ENCODE measurements at places on chromosomes 7 and 10. TPM values are rescaled to one million over a fixed set of nuclear protein-coding genes. Genes with fewer than 3 reads are reported as not detected.

- DNase-seq, result peak; percentile 79
Observed at GRCh38 chr10:5971315-5971832, 6.0 kb downstream of the IL15RA start.

GRCh38 chr7:2610898-2611297 lies 20.9 kb upstream of the TTYH3 start:
- no peak for DNase-seq

EPO gene
- not detected for total RNA-seq

SLC26A5 gene
- not detected for total RNA-seq

DNA sequence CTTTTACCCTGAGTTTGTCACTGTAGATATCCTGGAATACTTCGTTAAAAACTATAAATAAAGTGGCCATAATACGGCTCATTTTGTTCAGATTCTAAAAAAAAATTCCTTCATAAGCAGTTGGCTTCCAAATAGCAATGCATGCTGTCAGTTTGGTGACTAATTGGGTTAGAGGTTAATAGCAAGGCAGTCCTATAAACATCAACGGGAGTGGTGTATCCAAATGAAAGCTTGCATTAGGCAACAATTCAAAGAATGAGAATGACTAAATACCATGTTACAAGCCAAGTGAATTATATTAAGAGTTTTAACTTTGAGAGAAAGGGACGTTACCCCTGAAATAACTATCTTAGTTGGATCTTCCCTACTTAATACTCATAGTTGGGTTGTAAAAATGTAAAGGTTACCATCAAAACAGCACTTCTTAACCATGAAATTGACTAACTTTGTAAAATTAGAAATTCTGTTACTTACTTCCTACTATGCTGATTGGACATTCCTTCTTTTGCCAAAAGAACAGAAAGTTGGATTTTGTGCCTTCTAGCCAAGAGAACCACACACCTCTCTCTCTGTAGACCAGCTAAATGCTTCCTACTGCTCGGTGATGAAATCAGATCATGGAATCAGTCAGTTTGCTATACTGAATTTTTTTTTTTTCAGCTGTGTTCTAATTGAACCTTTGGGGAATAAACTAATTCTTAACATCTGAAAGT lies 98.0 kb downstream of the KAT6B start:
- peak; percentile 96 for DNase-seq

PNLIPRP1 gene
- total RNA-seq, result not detected

MCM7 gene
- total RNA-seq, result 73.8 TPM

NYAP1 gene
- 0.64 TPM for total RNA-seq

- DNase-seq, result peak; percentile 22
Observed at GRCh38 chr7:85125651-85126131, 61.2 kb downstream of the SEMA3D start.

MSS51 gene
- total RNA-seq, result 1.3 TPM

- DNase-seq, result peak; percentile 96
Observed at GRCh38 chr7:74173866-74174605, at the start of gene EIF4H. Gene EIF4H, plus strand, starts transcription at chr7:74174356. Its CDS starts 28 bp downstream, at chr7:74174384.

- DNase-seq, result no peak
Observed at GRCh38 chr7:47873762-47874161, 74.5 kb downstream of the PKD1L1 start.

- DNase-seq, result peak; percentile 71
Observed at GRCh38 chr7:106613848-106614560, 47.0 kb downstream of the CCDC71L start.

DNA sequence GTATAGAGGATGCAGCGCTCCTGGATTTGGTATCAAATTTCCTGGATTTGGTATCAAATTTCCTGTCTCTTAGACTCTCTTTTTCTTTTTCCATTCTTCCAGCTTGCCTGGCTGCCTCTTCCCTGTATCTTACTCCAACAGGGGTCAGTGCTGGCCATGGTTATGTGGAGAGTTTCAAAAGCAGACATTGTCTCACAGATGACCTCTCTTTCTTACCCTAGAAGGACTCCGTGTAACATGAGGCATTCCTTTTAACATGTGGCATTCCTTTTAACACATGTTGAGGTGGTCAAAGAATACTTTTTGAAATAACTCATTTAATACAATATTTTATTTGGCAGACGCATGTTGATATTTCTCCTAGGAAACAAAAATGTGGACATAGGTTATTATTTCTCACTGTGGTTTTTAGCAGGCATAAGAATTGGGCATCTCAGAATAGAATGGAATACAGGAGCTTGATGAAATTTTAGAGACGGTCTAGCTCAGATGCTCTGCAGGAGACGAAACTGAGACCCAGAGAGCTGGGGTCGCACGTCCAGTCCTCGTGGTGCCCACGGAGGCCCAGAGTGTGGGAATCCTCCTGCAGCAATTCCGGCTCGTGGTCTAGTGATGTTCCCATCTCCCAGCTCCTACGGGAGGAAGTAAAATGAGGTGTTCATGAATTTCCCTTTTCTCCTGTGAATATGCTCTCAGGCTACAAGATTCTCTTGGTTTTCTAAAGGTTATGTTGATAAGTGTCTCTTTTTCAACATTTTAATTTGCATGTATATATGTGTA lies 59.6 kb upstream of the PITRM1 start:
- peak; percentile 34 for DNase-seq

UCN3 gene
- not detected for total RNA-seq

DNA sequence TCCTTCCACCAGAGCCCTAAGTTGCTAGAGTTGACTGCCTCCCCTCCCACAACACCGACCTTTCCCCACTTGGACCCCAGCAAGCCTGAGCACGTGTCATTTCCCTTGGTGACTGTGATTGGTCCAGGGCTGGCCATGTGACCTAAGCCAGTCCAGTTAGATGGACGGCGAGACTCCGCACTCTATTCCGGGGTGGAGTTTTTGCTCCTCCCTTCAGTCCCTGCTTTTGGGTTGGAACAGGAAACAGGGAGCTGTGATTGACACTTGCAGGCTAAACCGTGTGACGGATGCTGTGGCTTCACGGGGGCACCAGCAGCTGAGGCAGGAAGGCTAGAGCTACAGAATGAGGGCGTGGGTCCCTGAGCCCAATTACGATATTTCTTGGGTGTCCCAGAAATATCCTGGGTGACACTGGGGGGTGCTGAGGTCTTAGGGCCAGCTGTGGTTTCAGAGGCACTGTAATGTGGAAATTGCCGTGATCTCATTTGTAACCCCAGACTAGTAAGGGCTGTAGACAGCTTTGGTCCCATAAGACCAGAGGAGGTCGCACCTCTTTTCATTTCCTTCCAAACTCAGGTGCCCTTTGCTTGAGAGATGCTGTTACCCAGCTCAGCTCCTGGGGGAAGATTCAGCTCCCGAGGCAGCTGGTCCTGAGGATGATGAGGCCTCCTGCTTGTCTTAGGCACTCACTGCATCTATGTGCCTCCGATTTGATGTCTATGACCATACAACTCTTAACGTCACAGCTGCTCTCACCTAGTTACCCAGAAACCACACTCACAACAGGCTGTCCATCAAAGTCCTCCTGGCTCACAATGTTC lies 102.7 kb upstream of the NPTX2 start:
- no peak for DNase-seq

GRCh38 chr10:136465-136762 lies 1.2 kb downstream of the ZMYND11 start:
- DNase-seq, result no peak

DNA sequence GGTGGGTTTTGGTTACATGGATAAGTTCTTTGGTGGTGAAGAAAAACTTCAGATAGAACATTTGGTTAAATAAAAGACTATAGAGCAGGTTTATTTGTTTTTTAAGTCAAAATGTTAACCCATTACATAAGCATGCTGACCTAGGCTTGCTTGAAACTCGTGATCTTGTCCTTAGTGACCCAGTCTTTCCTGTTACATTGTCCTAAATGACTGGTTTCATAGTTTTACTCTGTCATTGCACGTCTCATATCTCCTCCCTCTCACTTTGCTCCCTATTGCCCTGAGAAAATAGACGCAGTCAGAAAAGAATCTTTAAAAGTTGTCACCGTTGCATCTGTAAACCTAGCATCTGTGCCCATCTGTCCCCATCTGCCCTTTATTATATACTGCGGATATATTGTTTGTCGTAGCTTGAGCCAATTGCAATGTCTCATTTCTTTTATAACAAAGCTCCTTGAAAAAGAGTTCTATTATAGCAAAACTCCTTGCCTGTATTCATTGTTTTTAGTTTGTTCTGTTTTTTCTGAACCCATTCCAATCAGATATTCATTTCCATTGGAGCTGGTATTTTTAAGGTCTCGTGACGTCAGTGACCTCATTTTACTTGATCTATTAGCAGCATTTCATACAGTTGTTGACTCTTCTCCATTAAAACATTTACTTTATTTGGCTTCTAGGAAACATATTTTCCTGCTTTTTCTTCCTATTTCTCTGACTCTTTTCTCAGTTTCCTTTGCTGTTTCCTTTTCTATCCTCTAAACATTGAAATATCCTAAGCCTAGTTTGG lies 57.3 kb downstream of the HELLS start:
- peak; percentile 43 for DNase-seq

- no peak for DNase-seq
Observed at GRCh38 chr7:88432301-88432700, 125.6 kb upstream of the STEAP4 start.

TSPAN15 gene
- 6.0 TPM for total RNA-seq

DNA sequence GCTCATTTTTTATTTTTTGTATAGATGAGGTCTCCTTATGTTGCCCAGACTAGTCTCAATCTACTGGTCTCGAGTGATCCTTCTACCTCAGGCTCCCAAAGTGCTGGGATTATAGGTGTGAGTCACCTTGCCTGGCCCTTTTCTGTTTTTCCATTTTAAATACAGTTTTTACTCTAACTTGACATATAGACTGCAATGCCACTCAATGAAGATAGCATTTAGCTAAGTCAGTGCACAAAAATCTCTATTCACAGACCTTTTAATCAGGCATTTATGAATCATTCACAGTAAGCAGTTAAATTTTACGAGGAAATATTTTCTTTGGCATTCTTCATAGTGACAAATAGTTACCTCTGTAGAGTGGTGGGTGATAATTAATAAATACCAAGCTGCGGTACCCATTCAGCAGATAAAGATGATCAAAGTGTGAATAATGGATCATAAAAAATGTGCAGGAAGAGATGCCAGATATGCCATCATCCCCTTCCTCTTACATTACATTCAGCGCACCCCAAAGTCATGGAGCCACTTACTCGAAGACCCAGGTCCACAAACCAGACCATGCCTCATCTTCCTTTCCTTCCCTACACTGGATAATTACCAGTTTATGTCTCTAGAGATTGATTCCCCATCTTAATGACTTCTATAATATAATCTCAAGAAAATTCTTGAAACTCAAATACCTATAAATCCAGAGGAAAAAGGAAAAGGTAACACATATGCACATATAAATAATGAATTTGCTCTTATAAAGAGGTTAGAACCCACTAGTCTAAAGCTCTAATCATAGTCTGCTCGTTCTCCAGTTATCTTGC lies 56.0 kb downstream of the UBE2H start:
- no peak for DNase-seq

- DNase-seq, result no peak
Observed at GRCh38 chr10:682931-683447, 6.5 kb downstream of the DIP2C start.

GRCh38 chr10:7272008-7272407 lies 138.8 kb downstream of the SFMBT2 start:
- no peak for DNase-seq

GRCh38 chr10:51109801-51110533 lies 35.7 kb downstream of the PRKG1 start:
- peak; percentile 31 for DNase-seq

OAT gene
- 224 TPM for total RNA-seq

DNA sequence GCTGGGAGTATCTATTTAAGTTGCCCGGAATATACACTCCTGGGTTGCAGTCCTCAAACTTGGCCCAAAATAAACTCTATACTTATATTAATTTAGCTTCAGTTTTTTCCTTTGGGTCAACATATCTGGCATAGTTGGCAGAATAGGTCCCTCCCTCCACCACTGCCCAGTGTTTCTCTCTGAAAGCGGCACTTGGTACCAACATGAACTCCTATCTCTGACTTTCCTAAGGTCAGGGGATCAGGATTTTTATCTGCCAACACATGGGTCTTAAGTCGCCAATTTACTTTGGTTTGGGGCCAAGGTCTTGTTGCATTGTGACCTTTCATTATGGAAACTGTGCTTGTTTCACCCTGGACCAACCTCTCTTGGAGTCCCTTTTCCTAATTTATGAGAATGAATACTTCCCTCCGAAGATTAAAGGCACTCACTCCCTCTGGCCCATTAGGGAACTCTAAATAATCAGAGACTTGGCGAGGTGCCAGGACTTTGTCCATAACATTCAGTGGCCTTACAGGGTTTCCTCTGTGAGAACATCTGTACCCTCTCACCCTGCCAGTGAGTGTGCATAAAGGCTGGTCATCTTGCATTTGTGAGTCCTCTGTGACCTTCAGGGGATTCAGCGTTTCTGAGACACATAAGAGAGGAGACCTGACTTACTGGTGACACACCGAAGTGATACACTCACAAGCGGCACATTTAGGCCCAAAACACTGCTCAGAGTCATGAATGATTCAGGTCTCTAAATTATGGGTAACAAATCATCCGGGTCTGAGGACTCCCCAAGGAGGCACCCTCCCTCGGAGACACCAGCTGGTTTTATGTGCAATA lies 19.7 kb upstream of the FKBP9 start:
- peak; percentile 65 for DNase-seq

GRCh38 chr10:92573091-92573797 lies 649 bp downstream of the IDE start:
- peak; percentile 50 for DNase-seq

CHST15 gene
- 16.4 TPM for total RNA-seq

- no peak for DNase-seq
Observed at GRCh38 chr7:95006010-95006409, 98.6 kb downstream of the PPP1R9A start.

DNA sequence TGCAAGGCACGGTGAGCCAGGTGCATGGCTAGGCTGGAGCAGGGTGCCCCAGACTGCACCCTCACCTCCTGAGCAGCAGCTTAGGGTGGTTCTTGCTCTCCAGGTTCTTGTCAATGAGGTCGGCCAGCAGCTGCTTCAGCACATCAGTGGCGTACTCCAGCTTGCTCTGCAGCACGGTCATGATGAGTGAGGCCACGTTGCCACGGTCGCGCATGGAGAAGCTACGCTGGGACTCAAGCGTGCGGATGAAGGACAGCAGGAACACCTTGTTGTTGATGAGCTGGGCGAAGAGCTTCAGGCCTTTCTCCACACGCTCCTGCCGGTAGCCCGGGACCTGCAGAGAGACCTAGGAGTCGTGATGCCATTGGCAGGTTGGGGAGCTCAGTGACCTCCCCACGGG lies 408.0 kb downstream of the PLXNA4 start:
- DNase-seq, result no peak

GRCh38 chr7:2051707-2052656 lies 180.8 kb downstream of the MAD1L1 start:
- DNase-seq, result no peak

TLX1 gene
- not detected for total RNA-seq

AGR3 gene
- not detected for total RNA-seq

GRCh38 chr7:13947535-13947934 lies 41.9 kb downstream of the ETV1 start:
- no peak for DNase-seq

ADIRF gene
- 2.6 TPM for total RNA-seq

SPDYE11 gene
- not detected for total RNA-seq

FZD8 gene
- total RNA-seq, result 11.2 TPM

ZNF746 gene
- 25.4 TPM for total RNA-seq

GRCh38 chr10:114485696-114486400 lies 81.5 kb upstream of the AFAP1L2 start:
- peak; percentile 22 for DNase-seq

GRCh38 chr7:27151931-27152815 lies at the start of gene HOXA3:
Gene HOXA3, minus strand, starts transcription at chr7:27152583. Its CDS starts 41,943 bp downstream, at chr7:27110640.
- DNase-seq, result peak; percentile 92

CXCL12 gene
- total RNA-seq, result 69.9 TPM

ABCC2 gene
- total RNA-seq, result 0.32 TPM

PRSS37 gene
- not detected for total RNA-seq

MUC3A gene
- total RNA-seq, result not detected

GRCh38 chr7:115851291-115851690 lies 179.3 kb downstream of the TFEC start:
- DNase-seq, result peak; percentile 66

All from fibroblast of villous mesenchyme (primary cell).